ENCODE measurements at places on chromosomes 4 and X. TPM values are rescaled to one million over a fixed set of nuclear protein-coding genes. Genes with fewer than 3 reads are reported as not detected.

DNA sequence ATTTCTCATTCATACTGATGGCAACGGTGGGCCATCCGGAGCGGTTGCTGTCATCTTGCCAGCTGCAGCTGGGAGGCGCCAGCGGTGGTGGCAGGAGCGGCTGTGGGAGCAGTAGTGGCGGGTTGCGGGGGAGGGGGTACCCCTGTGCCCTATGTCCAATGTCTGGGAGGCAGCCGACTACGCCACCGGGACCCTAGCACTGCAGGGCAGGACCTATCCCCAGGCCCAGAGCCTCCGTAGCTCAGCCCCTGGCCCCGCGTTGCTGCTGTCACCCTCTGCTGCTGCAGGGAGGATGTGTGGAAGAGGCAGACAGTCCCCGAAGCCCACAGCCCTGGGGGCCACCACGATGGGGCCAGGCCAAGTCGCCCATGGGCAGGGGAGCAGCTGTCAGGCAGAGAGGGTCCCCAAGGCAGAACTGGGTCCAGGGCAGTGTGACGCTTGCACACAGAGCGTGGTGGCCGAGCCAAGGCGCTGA is 10.0 kb upstream of the SPP1 start:
- H3K4me3 ChIP-seq, result no peak overlapping the region
- no peaks in the 10 kb centered on the region for H3K4me1 ChIP-seq
- no peaks in the 10 kb centered on the region for H3K36me3 ChIP-seq
- no peak overlapping the region for H3K27ac ChIP-seq
- no peak for DNase-seq
- H3K27me3 ChIP-seq, result peaks cover 9% of the 10 kb centered on the region

The XAGE2 gene
- total RNA-seq, result not detected

DNA sequence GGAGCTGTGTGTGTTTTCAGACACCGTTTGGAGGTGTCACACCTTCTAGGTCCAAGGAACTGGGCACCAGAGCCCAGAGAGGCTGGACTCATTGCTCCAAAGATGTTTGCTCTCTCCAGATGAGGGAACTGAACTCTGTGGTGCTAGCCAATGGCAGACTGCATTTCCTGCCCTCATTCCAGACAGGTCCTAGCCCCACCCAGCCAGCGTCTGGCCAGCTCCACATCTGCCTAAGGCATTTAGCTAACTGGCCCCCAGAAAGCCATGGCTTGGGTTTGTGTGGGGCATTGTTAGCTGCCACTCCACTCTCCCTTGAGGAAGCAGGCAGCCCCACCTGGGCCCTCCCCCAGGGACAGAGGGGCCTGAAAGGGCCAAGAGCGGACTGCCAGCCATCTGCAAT is 11.4 kb downstream of the FGD1 start:
- no peak for DNase-seq
- H3K4me3 ChIP-seq, result no peak overlapping the region
- H3K4me1 ChIP-seq, result no peaks in the 10 kb centered on the region
- H3K27me3 ChIP-seq, result no peaks in the 10 kb centered on the region

GRCh38 chrX:65647801-65648200 is 19.7 kb upstream of the MSN start:
- DNase-seq, result no peak
- H3K4me1 ChIP-seq, result peaks cover 6% of the 10 kb centered on the region
- H3K27me3 ChIP-seq, result no peaks in the 10 kb centered on the region
- H3K4me3 ChIP-seq, result no peak overlapping the region
- H3K27ac ChIP-seq, result no peak overlapping the region

The SOX3 gene
- not detected for total RNA-seq

GRCh38 chr4:174255786-174256185 is 27.7 kb downstream of the FBXO8 start:
- H3K4me3 ChIP-seq, result no peak overlapping the region
- H3K27me3 ChIP-seq, result no peaks in the 10 kb centered on the region
- DNase-seq, result no peak
- H3K36me3 ChIP-seq, result no peaks in the 10 kb centered on the region
- H3K4me1 ChIP-seq, result no peaks in the 10 kb centered on the region

- H3K4me1 ChIP-seq, result peaks cover 5% of the 10 kb centered on the region
- H3K36me3 ChIP-seq, result peaks cover 16% of the 10 kb centered on the region
- H3K27me3 ChIP-seq, result no peaks in the 10 kb centered on the region
- no peak for DNase-seq
- no peak overlapping the region for H3K4me3 ChIP-seq
Observed at GRCh38 chrX:110015032-110015431, 12.1 kb downstream of the TMEM164 start.

DNA sequence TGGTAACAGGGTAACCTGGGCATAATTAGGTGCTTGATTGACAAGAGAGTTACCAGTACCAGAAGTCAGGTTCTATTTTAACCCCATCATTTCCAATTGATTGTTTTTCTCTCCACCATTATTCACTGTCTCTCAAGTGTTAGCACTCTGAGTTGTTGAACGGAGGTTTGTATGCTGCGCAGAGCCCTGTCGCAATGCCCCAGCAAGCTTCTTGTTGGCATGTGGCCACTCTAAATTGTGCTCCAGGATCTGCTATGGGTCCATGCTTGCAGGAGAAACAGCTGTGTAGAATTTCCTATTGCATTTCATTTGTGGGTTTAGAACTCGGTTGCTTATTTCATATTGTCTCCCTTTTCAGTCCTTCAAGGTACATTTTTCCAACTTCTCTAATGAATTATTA is 98.2 kb downstream of the KLHL8 start:
- DNase-seq, result no peak
- no peak overlapping the region for H3K4me3 ChIP-seq
- H3K4me1 ChIP-seq, result peaks cover 20% of the 10 kb centered on the region
- H3K27me3 ChIP-seq, result no peaks in the 10 kb centered on the region
- peaks cover 29% of the 10 kb centered on the region for H3K36me3 ChIP-seq

The LUZP4 gene
- total RNA-seq, result not detected

The PAK3 gene
- not detected for total RNA-seq

- H3K4me1 ChIP-seq, result no peaks in the 10 kb centered on the region
- no peak overlapping the region for H3K27ac ChIP-seq
- peaks cover 18% of the 10 kb centered on the region for H3K36me3 ChIP-seq
- DNase-seq, result no peak
- no peaks in the 10 kb centered on the region for H3K27me3 ChIP-seq
Observed at GRCh38 chrX:47171996-47172395, 21.6 kb upstream of the UBA1 start.

- peaks cover 2% of the 10 kb centered on the region for H3K27me3 ChIP-seq
- peaks cover 5% of the 10 kb centered on the region for H3K4me1 ChIP-seq
- no peak overlapping the region for H3K4me3 ChIP-seq
- H3K27ac ChIP-seq, result no peak overlapping the region
Observed at GRCh38 chrX:39910651-39911050, 187.1 kb downstream of the BCOR start.

- no peak overlapping the region for H3K27ac ChIP-seq
- peaks cover 14% of the 10 kb centered on the region for H3K4me1 ChIP-seq
- H3K4me3 ChIP-seq, result no peak overlapping the region
- no peak for DNase-seq
- no peaks in the 10 kb centered on the region for H3K27me3 ChIP-seq
- peaks cover 35% of the 10 kb centered on the region for H3K36me3 ChIP-seq
Observed at GRCh38 chrX:16852617-16853179, 17.5 kb downstream of the RBBP7 start.

The SSX4 gene
- total RNA-seq, result not detected

DNA sequence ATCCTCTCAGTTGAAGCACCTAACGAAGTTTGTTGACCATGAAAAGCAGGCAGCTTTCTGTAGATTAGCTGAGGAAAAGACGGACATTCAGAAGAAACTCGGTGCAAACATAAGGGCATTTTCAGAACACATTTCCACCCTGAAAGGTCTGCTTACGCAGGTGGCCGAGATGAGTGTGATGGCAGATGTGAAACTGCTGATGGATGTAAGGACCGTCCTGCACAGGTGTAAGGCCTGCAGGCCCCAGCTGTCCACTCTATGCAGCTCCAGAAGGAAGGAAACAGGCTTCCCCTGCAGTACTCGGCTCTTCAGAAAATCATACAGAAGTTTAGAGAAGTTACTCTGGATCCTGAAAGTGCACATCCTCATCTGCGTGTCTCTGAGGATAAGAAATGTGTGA is 20.8 kb upstream of the TRIM60 start:
- peaks cover 15% of the 10 kb centered on the region for H3K4me1 ChIP-seq
- no peak overlapping the region for H3K4me3 ChIP-seq
- DNase-seq, result no peak
- H3K27ac ChIP-seq, result no peak overlapping the region
- no peaks in the 10 kb centered on the region for H3K36me3 ChIP-seq

Measured in activated T-helper 1 cell treated with anti-CD3 and anti-CD28 coated beads, Interleukin-12 subunit alpha, Interleukin-12 subunit beta, Interleukin-2, Interleukin-4 antibody, amounts not matched to agents 30 ng/mL and 10 ng/mL and 1 ng/mL, durations not matched to agents 14 hours and 24 hours and 36 hours (primary cell).